ENCODE measurements at places on chromosomes 7 and 10. TPM values are rescaled to one million over a fixed set of nuclear protein-coding genes. Genes with fewer than 3 reads are reported as not detected.

HECTD2 gene
- 2.9 TPM for total RNA-seq

RPEL1 gene
- total RNA-seq = not detected

SLC26A5 gene
- total RNA-seq = not detected

HOGA1 gene
- 0.07 TPM for total RNA-seq

LIPK gene
- not detected for total RNA-seq

SFTPA1 gene
- not detected for total RNA-seq

NRCAM gene
- total RNA-seq = 26.8 TPM

ZEB1 gene
- total RNA-seq = 52.8 TPM

KCNIP2 gene
- total RNA-seq = not detected

RAB19 gene
- not detected for total RNA-seq

TUBB8 gene
- total RNA-seq = 0.13 TPM

All from mammary microvascular endothelial cell (primary cell).